Foreskin keratinocyte (primary cell): ENCODE measurements at places on chromosomes 5 and 9. TPM values are rescaled to one million over a fixed set of nuclear protein-coding genes. Genes with fewer than 3 reads are reported as not detected.
A peak's percentile ranks its signal among the peaks of the same experiment; 100 is the strongest.

Gene CA9
- total RNA-seq, result 0.21 and 0.27 TPM in 2 replicates

Gene GRPEL2
- 24.9 and 25.2 TPM in 2 replicates for total RNA-seq

Gene PLAC8L1
- not detected in 2 replicates for total RNA-seq

Gene PKD2L2
- not detected in 2 replicates for total RNA-seq

Gene PCDHGA3
- total RNA-seq, result not detected in 2 replicates

Gene EGFLAM
- total RNA-seq, result 0.63 TPM in 1 of 2 replicates, not detected in the other

Gene S100Z
- not detected in 2 replicates for total RNA-seq

Gene INSYN2B
- 6.7 and 8.4 TPM in 2 replicates for total RNA-seq

DNA sequence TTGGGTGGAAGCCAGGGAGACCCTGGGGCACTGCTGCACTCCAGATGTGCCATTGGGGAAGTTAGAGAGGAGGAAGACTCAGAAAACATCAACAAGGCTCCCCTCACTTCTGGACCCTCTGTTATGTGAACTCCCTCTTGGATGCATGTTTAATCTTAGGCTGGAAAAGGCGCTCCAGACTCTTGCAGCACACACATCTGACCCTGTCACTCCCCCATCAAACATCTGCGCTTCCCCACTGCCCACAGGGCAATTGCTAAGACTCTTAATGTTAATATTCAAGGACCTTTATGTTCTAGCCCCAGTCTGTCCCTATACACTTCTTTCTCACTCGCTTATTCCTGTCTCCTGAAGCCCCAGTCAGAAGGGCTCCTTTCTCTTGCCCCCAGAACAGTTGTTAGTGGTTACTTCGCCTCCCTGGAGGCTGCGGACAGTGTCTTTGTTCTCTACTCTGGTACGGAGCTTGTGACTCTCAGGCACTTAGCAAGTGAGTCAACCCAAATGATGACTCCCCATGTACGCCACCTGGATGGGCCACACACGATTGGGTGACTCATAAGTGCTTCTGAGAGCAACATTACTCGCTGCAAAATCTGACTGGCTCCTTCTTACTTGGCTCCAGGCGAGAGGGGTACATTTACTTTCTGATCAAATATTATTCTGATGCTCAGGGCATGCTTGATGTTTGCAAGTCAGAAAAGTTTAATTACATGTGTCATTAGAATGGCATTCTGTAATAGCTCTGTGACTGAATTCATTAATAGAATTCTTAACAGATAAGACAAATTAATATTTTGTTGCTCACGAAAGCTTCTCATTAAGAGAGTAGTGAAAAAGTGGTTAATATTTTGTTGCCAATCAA, 193.6 kb downstream of the HSPA4 start:
- DNase-seq, result peak; percentile 95

DNA sequence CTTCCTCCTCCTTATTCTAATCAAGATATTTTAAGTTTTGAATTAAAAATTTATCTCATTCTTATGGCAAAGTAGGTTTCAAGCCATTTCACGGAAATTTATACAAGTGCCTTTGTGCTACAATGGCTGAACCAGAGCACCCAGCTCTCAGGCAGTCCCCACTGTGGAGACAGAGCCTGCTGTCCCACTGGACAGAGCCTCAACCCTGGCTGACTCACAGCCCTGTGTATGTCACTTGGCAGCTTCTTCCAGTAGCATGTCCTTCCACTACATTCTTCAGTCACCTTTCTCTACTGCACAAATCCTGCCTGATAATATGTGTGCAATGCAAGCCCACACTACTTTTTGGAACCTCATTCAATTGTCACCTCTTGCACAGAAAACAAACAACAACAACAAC, 253.1 kb downstream of the PDE4D start:
- no peak for DNase-seq

DNA sequence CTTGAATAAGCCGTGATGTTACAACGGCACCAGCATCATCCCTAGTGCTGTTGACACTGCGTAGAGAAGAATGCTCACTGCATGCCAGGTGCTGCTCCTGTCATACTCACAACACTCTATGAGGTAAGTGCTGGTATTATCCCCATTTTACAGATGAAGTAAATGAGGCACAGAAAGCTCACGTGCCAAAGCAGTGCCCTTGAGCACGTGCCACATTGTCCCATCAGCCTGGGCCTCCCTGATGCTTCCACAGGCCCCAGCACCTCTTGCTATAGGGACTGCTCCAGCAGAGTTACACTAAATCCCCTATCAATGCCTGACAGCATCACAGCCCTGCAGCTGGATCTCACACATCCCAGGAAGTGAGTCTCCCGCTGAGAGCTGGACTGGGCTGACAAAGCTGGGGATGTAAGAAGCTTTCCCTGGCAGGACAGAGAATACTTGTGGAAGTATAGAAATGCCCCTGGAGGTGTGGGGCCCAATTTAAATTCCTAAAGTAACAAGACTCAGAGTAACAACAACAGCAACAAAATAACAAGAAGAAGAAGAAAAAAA, 216.1 kb downstream of the FSTL4 start:
- DNase-seq, result no peak

- peak; percentile 72 for DNase-seq
These were observed 61.0 kb downstream of the FBXW11 start for GRCh38 chr5:171945476-171945875.

DNA sequence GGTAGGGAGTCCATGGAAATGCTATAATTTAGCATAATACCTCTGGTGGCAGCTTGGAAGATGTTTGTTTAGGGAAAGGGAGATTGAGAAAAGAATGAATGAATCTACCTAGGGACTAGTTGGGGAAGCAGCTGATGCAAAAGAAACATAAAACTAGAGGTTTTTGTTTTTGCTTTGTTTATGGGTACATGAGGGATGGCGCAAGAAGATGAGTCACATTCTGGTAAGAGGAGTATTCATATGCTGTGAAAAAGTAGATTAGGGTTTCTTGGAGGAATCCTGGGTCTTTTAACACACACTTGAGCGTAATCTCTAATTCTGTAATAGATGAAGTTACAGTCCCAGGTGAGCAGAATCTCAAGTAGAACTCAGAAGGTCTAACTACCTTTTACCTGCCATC, 17.1 kb downstream of the C9orf43 start:
- no peak for DNase-seq

- no peak for DNase-seq
These were observed 259.0 kb downstream of the IRX2 start for GRCh38 chr5:2492476-2492875.

- no peak for DNase-seq
These were observed 11.8 kb upstream of the HEXB start for GRCh38 chr5:74673011-74673790.

DNA sequence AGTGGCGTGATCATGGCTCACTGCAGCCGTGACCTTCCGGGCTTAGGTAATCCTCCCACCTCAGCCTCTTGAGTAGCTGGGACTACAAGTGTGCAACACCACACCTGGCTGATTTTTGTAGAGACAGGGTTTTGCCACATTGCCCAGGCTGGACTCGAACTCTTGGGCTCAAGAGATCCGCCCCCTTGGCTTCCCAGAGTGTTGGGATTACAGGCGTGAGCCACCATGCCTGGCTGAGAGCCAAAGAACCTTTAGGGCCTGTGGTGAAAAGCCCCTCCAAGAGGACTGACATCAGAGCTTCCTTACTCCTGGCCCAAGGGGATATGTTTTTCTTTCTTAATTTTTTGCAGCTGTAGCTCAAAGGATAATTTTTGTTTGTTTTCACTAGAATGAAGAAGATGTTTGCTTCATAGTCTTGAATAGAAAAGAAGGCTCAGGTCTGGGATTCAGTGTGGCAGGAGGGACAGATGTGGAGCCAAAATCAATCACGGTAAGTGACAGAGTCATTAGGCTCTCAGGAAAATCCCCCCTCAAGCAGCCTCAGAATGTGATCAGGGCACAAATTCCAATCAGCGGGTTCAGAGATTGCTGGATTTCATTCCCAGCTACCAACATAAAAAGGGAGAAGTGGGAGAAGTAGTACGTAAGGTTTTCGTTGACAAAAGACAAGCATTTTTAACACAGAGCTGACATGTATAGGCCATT, 77.1 kb downstream of the GOLPH3 start:
- no peak for DNase-seq

DNA sequence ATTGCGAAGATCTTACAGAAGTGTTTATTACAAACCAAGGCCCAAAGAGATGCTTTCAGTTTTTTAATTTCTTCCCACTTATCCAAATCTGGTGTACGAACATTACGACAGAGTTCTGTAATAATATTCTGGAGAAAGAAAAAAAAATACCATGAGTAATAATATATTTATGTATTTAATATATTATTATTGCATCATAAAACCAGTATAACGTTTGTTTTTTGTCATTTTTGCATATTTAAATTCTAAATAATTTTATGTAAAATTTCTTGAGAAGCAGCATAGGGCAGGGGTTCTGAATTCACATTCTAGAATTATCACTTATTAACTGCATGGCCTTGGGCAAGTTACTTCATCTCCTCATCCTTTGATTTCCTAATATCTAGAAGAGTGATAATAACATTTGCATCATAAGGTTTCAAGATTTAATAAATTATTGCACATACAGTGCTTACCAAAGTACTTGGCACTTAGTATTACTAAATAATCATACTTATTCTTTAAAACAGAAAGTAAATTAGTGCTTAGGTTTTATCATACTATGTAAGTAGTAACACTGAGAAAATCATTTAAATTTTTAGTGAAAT, 107.7 kb downstream of the OSMR start:
- DNase-seq, result no peak

DNA sequence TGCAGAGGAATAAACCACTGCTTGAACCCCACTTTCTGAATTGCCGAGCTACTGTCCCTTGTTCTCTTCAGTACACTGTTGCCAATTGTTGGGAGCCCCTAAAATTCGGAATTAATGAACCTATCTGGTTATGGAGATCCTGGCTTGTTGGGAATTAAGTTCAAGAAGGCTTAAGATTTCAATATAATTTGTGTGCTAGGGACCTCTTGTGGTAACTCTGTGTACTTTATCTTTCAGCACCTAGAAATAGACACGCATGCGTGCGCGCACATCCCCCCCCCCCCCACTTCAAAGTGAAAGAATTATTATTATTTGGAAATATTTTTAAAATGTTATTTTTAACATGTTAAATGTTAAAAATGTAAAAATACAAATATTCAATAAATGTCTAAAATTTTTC, 53.3 kb upstream of the FAM169A start:
- DNase-seq, result peak; percentile 44

DNA sequence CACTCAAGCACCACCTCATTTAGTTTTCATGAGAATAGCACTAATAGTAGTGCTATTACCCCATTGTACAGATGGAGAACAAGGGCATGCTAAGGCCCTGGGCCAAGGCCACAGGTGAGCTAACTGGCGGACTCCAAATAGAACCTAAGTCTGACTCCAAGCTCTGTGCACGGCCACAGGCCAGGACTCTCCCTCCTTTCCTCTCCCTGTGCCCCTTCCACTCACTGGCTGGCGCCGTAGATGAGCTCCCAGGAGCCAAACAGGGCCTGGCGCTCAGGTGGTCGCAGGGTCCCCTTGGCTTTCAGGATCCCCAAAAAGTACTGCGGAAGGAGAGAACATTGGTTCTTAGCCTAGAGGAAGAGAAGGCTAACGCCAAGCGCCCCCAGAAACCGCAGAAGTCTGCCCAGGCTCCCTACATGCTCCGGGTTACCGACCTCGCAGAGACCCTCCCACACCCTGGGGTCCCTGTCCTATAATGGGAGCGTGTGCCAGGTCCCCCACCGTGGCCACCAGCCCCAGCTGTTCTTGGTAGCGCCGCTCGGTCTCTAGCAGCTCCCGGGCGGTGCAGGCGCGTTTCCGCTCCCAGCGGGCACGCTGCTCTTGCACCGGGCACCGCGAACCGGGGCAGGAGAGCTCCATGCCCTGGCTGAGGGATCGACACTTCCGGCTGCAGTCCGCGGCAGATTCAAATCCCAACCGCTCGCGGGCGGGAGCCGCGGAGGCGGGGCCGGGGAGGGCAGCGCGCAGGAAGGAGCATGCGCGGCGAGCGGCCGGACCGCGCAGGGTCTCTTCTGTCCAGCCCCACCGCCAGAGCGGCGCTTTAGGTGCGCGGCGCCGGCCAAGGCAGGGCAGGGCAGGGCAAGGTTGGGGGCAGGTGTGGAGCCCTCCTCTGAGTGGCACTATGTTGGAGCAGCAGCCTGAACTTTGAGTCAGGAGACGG, at the start of gene ARHGEF39:
ARHGEF39 (minus strand) TSS at position 665 of the 940 bp plus-strand sequence; CDS start at position 639, 26 bp downstream.
- DNase-seq, result no peak

DNA sequence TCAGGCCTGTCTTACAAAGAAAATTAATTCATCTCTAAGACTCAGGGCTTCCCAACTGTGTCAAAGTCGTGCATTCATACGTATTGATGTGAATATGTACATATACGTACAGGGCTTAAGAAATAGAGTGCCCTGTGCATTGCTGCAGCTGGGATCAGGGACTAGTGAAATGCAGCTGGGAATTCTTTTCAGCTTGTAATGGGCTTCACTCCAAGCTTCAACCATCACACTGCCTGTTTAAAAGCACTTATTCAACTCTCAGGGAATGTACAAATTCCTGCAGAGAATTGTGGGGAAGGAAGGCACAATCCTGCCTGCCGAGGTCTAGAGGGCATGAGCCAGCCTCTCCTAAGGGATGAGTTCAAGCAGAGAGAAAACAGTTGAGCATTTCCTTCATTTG, 59.6 kb upstream of the MAN2A1 start:
- DNase-seq, result no peak
